ENCODE measurements at places on chromosomes 2 and 18.

GRCh38 chr2:12791906-12792305 lies 75.2 kb downstream of the TRIB2 start:
- DNase-seq: no peak

- no peak for DNase-seq
These were observed 158.3 kb downstream of the WDSUB1 start for GRCh38 chr2:159128191-159128590.

- DNase-seq: no peak
These were observed 153.2 kb downstream of the RTP5 start for GRCh38 chr2:242022550-242023290.

GRCh38 chr2:203484266-203485112 lies 50.6 kb downstream of the RAPH1 start:
- DNase-seq: peak; percentile 56

DNA sequence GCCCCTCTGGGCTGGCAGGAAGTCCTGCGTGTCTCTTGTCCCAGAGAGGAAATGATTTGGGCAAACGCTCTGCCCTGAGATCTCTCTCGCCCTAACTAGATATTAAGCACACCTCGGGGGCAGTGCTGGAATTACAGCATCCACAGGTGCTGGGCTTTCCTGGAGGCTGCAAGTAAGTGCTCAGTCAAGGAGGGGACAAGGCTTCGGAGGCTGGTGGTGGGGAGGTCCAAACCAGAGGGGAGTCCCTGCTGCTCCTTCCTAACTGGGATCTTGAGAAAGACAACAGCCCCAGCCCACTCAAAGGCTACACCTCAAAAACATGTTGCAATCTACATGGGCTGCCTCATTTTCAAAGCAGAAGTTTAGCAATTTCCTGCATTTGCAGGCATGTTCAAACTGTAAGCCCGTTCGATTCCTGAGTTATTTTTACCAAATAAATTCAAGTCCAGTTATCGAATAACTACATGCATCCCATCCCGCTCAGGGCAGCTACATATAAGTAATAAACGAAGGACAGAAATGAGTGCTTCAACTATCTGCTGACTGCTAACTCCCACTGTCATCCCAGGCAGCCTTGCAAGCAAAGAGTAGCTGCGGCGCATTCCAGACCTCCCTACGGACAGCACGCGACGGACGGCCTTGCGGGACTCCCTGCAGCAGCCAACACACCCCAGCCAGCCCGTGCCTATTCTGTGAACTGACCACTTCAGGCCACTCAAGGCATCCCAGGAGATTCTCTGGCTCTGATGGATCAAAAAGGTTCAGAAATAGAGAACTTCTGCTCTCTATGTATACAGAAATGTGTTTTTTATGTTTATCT lies 27.5 kb downstream of the ZNF516 start:
- no peak for DNase-seq

DNA sequence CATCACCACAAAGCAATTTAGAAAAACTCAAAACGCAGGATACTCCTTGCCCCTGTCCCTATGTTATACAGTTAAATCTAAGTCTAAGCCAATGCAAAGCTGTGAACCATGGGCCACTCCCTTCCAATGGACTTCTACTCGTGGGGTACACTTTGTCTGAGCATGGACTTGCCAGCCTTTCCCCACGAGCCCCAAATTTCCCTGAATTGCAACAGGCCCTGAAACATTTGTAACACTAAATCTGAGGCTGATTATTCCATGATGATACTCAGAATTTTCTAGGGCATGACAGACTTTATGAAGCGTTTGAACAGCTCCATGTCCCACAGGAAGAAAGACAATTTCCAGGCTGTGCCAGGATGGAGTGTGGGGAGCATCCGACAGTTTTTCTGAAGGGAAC lies 189.6 kb downstream of the TXNL1 start:
- no peak for DNase-seq

DNA sequence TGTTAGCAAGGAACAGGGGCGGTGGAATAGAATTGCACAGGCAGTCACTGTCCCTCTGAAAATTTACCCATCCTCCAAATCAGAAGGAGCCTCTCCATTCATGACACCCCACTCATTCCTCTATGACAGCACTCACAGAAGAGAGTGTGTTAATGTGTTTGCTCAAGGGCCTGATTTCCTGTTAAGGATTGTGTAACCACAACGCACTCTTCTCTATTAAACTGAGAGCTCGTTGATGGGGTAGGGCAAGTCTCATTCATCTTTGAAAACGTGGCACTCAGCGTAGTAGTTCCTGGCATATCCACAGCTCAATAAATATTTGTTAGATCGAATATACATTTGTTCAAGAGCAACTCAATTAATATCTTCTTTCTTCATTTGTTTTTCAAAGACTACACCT lies 106.4 kb downstream of the VAPA start:
- peak; percentile 97 for DNase-seq

- peak; percentile 44 for DNase-seq
These were observed 44.5 kb downstream of the COMMD1 start for GRCh38 chr2:61949714-61950560.

DNA sequence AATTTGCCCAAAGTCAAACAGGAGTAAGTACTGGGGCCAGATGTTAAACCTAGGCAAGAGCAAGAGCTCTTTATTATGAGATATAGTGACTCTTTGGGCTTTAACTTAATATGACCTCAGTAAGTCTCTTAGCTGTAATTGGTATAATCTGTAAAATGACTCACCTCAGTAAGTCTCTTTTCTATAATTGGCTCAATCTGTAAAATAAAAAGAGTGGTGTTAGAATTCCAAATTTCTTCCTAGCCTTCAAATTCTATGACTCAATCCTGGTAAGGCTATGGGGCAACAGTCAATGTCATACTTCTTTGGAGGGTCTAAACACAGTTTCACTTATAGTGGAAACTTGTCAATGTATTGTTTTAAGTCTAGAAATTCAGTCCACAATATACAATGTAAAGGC lies 1608.9 kb upstream of the PIK3C3 start:
- DNase-seq: no peak

- DNase-seq: peak; percentile 77
These were observed 241.1 kb downstream of the TMEM182 start for GRCh38 chr2:103002954-103003353.

- no peak for DNase-seq
These were observed 856.4 kb downstream of the RNF144A start for GRCh38 chr2:7773362-7774360.

GRCh38 chr2:161427664-161428587 lies 11.8 kb downstream of the TBR1 start:
- DNase-seq: no peak

DNA sequence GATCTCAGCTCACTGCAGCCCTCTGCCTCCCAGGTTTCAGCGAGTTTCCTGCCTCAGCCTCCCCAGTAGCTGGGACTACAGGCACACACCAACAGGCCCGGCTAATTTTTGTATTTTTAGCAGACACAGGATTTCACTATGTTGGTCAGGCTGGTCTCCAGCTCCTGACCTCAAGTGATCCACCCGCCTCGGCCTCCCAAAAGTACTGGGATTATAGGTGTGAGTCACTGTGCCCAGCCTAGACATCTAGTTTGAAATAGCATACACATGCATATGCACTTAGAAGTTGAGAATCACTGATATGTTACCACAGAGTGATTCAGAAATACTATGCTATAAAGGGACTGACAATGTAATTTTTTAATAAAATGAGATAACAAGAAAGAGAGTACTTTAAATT lies 69.8 kb upstream of the CDKL4 start:
- no peak for DNase-seq

DNA sequence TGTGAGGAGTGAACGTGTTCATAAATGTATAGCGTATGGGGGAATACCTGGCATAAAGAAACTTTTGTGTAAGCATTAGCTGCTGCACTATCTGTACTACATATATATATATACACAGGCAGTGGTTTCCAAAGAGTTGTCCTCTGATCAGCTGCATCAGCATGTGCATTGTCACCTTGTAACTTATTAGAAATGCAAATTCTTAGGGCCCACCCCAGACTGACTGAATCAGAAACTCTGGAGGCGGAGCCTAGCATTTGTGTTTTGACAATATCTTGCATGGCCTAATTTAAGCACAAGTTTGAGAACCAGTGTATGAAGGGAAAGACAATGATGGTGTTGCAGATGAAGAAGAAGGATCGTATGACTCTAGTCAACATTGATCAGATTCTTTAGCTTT lies 299.5 kb downstream of the CCDC102B start:
- DNase-seq: no peak
